Right lung (tissue), 10 donors: ENCODE measurements at places on chromosomes 11 and 22. TPM values are rescaled to one million over a fixed set of nuclear protein-coding genes. Genes with fewer than 3 reads are reported as not detected.

The GP1BB gene
- polyA plus RNA-seq: 6.5 TPM

The OR4A16 gene
- polyA plus RNA-seq: not detected

The OR6T1 gene
- polyA plus RNA-seq: not detected

The TIRAP gene
- 16.4 TPM for polyA plus RNA-seq

The OR6A2 gene
- not detected for polyA plus RNA-seq

The MRGPRX4 gene
- not detected for polyA plus RNA-seq

The OR2AT4 gene
- 0.03 TPM for polyA plus RNA-seq

The RNF26 gene
- 30.1 TPM for polyA plus RNA-seq

The BACE1 gene
- 45.9 TPM for polyA plus RNA-seq

The HEPACAM gene
- polyA plus RNA-seq: not detected

The BDNF gene
- 0.52 TPM for polyA plus RNA-seq

The FOLR2 gene
- polyA plus RNA-seq: 16.1 TPM

The PISD gene
- polyA plus RNA-seq: 24.6 TPM

The B3GAT1 gene
- polyA plus RNA-seq: 0.41 TPM

The ZNF143 gene
- polyA plus RNA-seq: 30.1 TPM

The CFAP300 gene
- 9.9 TPM for polyA plus RNA-seq

The RFPL2 gene
- polyA plus RNA-seq: not detected

The IPO7 gene
- 98.9 TPM for polyA plus RNA-seq

The MUC2 gene
- polyA plus RNA-seq: 0.04 TPM

The MIAT gene
- 1.8 TPM for polyA plus RNA-seq

The HEPHL1 gene
- not detected for polyA plus RNA-seq

The KCNQ1OT1 gene
- 2.9 TPM for polyA plus RNA-seq

The RAB36 gene
- 6.5 TPM for polyA plus RNA-seq

The FAM76B gene
- polyA plus RNA-seq: 73.9 TPM
